ENCODE measurements at places on chromosomes 12 and 14.

GRCh38 chr12:42639556-42639955 is 50.0 kb upstream of the PRICKLE1 start:
- no peak for DNase-seq

DNA sequence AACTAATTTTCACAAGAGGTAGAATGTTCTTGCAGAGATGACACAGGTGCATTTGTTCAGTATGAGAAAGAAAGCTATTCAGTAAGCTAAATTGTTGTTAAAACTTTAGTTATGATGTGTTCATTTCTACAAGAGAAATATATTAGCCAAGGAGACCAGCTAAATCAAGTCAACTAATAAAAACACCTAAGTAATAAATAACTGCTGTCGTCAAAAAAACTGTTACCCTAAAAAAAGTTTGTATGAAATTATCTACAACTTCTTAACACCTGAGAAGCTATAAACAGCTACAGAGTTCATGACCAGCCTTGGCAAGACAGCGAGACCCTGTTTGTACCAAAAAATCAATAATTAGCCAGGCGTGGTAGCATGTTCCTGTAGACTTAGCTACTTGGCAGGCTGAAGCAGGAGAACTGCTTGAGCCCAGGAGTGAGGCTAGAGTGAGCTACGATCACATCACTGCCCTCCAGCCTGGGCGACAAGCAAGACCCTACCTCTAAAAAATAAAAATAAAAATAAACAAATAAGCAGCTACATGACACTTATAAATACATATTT is 67.6 kb upstream of the AP4S1 start:
- DNase-seq, result no peak

- no peak for DNase-seq
These were observed 11.5 kb upstream of the LGMN start for GRCh38 chr14:92759679-92760523.

DNA sequence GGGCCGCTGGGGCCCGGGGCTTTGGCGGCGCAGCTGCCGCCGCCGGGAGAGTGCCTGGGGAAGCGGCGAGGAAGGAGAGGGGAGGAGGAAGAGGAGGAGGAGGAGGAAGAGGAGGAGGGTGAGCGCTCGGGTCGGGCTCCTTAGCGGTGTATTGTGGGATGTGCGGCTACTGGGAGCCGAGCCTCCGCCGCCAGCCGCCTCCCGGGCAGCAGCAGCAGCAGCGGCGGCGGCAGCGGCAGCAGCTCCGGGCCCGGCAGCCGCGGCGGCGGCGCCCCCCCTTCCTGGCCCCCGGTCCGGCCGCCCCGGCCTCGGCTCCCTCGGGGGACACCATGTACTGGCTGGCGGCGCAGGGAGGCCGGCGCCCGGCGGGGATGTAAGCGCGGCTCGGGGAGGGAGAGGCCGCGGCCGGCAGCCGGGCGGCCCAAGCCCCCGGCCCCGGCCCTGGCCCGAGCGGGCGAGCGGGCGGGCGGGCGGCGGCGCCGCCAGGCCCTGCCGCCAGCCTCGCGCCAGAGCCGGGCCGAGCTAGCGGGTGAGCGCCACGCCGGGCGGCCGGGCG is at the start of gene SETD1B:
Gene SETD1B, plus strand, starts transcription at position 149 of the 556 bp plus-strand sequence. CDS start 729 bp downstream, outside the sequence.
- DNase-seq, result no peak

DNA sequence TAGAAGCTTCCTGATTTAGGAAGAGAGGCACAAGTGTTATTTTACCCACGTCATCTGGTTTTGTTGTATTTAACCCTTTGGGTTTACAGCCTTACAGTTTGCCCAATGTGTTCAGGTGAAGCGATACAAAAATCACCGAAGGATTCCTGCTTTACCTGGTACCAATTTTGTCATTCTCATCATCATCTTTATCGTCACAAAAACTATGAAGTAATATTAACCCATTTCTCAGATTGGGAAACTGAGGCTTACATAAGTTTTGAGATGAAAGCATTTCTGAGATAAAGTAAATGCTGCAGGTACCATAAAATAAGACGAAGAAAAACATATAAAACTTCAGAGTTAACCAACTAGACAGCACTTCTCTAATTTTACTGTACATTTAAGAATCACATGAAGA is 370.6 kb upstream of the OR4E1 start:
- no peak for DNase-seq

DNA sequence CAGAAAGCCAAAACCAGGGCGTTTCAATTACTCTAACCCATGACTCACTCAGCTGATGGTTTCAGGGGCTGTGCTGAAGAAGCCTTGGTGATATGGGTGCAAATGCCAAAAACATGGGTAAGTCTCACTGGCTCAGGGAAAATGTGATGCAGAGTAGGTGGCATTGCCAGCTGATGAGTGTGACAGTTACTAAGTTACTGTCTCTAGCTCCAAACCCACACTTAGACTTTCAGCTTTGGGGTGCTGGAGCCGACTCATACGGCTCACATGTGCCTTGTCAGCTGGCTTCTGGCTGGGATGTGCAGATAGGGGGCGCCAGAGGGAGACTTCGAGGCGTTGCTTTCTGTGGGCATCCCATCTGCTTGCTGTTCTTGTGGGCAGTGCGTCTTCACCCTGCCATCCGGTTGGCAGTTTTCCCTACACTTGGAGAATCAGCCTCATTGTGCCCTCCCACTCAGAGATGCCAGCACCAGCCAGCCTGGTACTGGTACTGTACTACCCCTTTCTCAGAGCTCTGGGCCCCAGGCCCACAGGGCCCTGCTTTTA is 11.1 kb upstream of the KRT7 start:
- DNase-seq, result no peak

- DNase-seq, result no peak
These were observed 318.5 kb downstream of the TMEM132D start for GRCh38 chr12:129585296-129585695.

DNA sequence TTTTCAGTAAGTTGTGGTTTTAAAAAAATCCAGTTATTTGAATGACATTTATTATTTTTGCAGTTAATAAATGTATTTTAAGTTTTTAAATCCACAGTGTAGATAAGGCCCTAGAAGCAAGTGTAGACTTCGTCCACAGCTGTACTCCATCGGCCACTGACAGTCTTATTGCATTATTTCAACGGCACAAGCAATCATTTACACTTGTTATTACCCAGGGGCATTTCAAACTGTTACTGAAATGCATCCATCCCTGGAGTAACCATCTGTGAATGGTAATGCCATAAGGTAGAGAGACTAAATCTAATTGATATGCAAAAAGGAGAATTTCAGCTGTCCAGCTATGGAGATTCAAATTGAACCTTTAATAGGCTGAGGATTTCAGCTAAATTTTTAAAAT is 48.4 kb downstream of the BICD1 start:
- no peak for DNase-seq

DNA sequence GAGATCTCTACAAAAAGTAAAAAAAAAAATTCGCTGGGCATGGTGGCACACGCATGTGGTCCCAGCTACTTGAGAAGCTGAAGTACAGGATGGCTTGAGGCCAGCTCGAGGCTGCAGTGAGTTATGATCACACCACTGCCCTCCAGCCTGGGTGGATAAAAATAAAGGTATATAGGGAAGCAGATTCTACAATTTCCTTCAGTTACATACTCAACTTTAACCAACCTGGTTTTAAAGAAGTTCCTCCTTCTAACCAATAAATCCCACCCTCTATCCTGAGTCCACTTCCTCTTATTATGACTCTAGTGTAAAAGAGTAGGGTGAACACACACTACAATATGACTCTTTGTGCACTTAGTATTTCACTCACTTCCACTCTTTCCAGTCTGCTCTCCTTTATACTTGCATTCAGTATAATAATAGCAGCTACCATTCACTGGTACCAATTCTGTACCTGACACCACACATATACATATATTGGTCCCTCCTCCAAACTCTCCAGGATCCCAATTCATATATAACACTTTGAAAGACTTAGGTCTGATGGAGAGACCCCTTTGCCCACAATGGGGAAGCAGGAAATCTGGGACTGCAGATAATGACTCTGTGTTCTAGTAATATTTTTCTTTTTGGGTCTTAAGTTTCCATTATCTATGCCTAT is 2.3 kb downstream of the ARF3 start:
- DNase-seq, result no peak

GRCh38 chr12:53344824-53345485 is 8.8 kb upstream of the SP7 start:
- DNase-seq, result no peak

- DNase-seq, result no peak
These were observed 71.8 kb downstream of the CCDC60 start for GRCh38 chr12:119406308-119406707.

- no peak for DNase-seq
These were observed 120.4 kb downstream of the HMGA2 start for GRCh38 chr12:65944637-65945036.

GRCh38 chr12:107241411-107241810 is 148.1 kb upstream of the CRY1 start:
- DNase-seq, result no peak

DNA sequence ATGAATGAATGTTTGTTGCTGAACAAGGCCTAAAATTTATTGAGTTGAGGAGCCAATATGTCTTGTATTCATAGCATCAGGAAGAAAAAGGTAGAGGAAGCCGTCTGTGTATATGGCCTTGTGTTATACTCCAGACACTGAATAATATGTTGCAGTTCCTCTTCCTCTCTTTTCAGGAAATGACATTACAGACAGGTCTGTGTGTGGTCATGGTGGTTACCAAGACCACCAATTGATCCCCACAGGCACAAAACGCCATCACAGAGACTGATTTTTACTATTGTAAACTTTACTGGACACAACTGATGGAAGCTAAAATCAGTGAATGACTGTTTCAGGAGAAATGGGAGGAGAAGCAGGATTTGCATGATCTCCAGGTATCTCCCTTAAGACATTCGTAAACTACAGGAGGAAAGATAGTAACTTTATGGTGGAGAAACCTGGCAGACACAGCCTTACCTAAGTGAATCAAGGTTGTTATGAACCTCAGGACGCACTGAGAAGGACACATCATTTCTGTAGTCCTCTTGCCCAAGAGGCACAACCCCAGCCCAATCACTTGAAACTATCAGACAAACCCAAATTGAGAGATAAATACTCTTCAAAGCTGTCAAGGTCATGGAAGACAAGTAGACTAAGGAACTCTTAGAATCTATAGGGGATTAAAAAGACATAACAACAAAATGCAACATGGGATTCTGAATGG is 334.1 kb upstream of the RGS6 start:
- DNase-seq, result no peak

DNA sequence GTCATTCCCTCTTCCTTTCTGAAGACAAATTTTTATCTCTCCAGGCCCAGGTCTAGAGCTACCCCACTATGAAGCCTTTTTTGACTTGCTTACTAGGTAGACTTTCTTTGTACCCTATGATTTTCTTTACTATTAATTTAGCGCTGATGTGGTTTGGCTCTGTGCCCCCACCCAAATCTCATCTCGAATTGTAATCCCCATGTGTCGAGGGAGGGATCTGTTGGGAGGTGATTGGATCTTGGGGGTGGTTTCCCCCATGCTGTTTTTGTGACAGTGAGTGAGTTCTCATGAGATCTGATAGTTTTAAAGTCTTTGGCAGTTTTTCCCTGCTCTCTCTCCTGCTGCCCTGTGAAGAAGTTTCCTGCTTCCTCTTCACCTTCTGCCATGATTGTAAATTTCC is 118.1 kb downstream of the SLC38A1 start:
- no peak for DNase-seq

- DNase-seq, result no peak
These were observed 703 bp downstream of the TMED10 start for GRCh38 chr14:75175677-75176141.

Measured in left renal pelvis (tissue), 4 donors.